ENCODE measurements at places on chromosomes 7 and 10.

DNA sequence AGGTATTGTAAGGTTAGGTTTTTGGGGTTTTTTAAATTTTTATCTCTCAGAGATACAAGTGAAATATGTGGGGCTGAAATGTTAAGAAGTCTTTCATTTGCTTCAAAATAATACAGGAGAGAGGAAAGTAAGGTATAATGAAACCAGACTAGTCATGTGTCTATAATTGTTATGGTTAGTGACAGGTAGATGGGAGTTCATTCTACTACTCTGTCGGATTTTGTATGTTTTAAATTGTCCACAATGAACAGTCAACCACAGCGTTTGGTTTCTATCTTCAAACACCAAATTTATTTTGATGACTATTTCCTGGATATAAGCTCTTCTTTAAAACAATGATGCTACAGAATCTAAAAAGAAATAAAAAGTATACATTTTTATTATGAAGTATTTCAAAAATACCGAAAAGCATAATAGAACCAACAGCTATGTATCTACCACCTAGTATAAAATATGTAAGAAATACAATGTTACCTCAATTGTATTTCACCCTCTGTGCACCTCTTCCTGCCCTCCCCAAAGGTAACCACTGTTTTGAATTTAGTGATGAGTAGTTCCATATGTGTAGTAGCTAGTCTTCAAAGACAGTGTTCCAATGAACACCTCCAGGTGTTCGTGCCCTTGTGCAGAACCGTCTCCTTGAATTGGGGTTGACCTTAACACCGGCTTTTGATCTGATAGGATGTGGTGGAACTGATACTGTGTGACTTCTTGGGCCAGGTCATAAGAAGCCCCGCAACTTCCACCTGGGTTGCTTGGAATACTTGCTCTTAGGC lies 74.8 kb upstream of the CDK1 start:
- no peak for DNase-seq

- DNase-seq, result no peak
Measured at GRCh38 chr10:1377231-1377630, 321.0 kb downstream of the WDR37 start.

DNA sequence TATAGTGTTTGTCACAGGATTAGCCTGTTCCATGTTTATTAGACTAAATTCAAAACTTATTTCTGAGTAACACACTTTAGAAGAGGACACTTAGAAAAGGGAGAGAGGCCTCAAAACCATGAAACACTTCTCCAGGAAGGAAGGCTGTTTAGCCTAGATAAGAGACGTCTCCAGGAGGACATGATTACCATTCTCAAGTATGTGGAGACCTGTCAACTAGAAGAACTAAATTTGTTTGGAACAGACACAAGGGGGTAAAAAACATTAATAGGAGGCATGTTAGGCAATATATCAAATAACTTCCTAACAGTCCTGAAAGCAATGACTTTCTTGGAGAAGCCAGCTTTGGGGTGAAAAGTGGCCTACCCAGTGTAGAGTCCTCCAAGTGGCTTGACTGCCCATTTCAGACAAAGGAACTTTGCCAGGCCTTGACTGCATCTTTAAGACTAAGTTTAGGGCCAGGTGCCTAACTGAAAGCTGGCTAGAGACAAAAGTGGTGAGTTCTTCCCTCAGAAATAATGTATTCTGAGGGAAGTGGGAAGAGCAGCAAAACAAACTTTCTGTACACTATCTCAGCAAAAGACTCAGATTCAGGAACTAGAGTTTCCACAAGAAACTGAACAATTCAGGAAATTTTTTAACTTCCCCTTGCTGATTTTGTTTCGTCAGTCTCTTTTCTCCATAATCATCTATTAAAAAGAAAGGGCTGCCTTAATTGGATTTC lies 11.8 kb downstream of the NCOA4 start:
- DNase-seq, result no peak

DNA sequence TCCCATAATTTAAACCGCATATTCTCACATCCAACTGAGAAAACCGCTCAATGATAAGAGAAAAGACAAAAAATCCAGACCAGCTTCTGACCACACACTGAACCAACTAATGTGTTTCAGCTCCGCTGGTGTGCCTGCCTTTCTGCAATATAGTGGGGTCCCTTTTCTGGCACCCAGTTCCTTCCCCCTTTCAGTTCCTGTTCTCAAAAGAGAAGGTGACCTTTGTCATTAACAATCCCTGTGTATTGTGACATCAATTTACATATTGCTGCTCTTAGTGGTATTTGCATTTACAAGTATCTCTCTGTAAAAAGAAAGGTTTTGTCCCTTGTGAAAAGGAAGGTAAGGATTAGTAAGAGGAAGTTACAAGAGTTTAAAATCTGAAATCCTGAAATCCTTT lies 1.4 kb downstream of the PPP1R17 start:
- no peak for DNase-seq

DNA sequence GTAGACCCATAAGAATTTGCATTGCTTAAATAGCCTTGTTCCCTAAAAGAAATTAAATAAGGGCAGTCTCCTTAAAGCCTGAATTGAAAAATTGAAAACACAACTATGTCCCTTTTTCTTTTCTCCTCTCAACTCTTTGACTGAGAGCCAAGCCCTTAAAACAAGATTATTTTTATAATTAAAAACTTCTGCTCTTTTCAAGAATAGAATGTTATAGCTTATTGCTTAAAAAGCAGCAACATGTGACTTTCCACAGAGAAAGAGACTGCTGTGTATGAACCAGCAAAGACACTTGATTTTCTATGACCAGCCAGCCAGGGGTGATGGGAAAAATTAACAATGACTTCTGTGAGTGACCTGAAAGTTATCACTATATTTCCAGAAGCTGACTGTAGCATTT lies 295.2 kb upstream of the CELF2 start:
- no peak for DNase-seq

DNA sequence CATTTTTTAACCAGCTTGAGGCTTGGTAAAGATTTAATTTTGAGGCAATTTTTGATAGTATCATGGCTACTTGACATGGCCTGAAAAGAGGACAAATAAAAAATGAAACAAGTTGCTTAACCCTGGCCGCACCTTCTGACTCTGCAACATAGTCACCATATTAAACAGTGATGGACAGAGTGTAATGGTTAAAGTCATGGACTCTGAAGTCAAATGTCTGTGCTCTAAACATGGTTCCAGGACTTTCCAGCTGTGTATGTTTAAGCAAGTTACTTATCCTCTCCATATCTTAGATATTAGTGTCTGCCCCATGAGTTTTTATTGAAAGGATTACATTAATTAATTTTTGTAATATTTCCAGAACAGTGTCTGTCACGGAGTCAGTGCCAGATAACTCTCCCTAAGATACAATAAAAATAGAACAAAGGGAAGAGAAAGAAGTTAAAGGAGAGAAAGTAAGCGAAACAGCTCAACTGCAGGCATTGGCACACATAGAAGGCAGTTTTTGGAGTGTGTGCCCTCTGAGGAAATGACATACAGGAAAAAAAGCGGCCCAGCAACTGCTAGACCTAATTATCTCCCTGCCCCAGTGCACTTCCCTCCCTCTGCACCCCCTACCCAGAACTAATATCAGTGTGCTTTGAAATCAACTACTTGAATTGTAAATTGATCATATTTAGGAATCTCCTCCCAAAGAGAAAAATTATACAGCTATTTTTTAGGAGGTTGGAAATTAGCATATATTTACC lies 65.3 kb downstream of the MACC1 start:
- no peak for DNase-seq

- DNase-seq, result no peak
Measured at GRCh38 chr10:131485732-131486131, 174.2 kb upstream of the TCERG1L start.

DNA sequence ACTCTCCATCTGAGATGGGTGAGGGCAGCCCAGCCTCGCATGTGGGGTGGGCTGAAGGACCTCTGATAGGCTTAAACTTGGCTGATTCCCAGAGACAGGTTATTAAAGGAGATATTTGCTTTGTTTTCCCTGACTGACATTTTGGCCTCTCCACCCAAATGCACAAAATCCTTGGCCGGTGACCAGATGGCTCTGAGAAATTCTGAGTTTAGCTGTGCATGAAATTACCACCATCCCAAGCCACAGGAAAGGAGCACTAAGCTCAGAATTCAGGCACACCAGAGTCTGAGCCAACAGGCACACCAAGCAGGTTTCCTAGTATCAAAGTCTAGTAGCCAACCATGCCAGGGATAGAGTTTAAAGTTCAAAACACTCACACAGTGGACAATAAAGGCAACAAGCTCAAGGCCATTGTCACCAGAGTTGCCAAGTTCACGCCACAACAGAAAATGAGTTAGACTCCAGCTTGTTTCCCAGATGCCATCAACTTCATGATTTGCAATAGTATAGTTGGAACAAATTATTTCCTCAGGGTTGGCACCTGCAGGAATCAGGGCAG lies 387.6 kb downstream of the KCNMA1 start:
- DNase-seq, result no peak

DNA sequence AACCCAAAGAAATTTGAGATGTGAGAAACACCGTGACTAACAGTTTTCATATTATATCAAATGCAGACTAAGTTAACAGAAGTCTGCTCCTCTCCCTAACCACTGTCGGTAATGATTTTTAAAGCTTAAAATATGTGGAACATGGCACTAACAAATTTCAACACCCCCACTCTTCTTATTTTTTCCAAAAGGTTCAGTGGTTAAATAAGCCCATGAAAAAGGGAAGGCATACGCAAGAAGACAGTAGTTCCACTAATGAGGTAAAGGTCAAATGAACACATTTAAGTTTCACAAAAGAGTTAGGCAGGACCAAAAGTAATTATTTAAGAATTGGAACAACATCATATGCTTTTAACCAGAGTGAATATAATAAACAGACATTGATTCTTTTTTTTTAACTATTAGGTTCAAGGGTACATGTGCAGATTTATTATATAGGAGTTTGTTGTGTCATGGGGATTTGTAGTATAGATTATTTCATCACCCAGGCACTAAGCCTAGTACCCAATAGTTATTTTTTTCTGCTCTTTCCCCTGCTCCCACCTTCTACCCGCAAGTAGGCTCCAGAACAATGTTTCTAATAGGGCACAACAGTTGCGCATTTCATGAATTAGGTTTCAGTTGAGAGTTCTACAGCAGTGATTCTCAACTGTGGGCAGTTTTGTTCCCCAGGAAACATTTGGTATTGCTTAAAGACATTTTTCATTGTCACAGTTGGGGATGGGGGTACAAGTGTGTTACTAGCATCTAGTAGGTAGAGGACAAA lies 79.9 kb downstream of the HBP1 start:
- DNase-seq, result no peak

- DNase-seq, result no peak
Measured at GRCh38 chr10:112335111-112335867, 38.6 kb upstream of the ACSL5 start.

DNA sequence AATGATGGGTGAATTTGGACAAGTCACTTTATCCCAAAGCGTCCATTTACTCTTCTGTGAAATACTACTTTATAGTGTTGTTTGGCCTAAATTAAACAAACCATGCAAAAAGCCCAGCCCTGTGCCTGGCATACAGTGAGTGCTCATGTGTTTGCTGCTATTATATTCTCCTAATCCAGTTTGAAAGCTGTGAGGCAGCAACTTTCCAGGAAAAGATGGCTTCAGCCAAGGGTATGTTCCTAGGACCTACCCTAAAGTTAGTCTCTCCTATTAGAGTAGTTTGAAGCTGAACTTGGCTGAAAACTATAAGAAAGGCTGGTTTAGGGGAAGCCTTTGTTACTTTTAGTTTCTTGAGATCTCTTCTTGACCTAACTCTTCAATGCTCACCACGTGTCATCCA lies 19.9 kb downstream of the ACSL5 start:
- DNase-seq, result no peak

DNA sequence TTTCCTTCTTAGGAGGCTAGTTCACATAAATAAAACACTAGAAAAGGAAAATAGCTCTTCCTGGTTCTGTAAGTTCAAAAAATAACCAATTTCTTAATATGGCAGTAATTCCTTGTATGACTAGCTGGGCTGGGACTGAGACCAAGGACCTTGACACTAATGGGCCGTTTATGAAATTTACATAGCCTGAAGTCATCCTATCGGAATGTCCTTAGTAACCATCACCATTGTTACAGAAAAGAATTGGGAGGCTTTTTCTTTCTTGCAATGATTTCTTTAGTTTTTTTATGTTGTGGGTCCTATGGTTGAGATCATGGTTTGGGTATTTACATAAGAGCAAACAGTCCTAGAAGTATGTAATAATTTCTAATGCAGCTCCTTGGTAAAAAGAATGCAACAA lies 87.1 kb upstream of the HDAC9 start:
- DNase-seq, result no peak

DNA sequence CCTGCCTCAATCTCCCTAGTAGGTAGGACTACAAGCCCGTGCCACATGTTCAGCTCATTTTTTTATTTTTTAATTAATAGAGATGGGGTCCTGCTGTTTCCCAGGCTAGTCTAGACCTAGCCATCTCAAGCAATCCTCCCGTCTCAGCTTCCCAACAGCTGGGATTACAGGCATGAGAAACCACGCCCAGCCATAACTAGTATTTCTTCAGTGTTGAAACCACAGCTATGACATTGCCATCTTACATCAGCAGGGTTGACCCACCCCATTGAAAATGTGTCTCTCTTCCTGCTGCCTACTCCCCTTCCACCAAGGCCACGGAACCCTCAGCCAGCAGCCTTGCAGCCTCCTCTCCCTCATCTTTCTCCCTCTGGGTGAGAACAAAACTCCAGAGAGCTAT lies 62.1 kb upstream of the ZNF746 start:
- no peak for DNase-seq

GRCh38 chr7:141956084-141956483 lies 9.3 kb upstream of the CLEC5A start:
- no peak for DNase-seq

Measured in frontal cortex (tissue), 4 donors.